ENCODE measurements at places on chromosomes 2 and 18.

- DNase-seq, result no peak
Measured at GRCh38 chr18:8215741-8216140, 393.5 kb upstream of the RAB12 start.

- peak; percentile 76 for DNase-seq
Measured at GRCh38 chr18:33755931-33756560, 178.0 kb downstream of the ASXL3 start.

DNA sequence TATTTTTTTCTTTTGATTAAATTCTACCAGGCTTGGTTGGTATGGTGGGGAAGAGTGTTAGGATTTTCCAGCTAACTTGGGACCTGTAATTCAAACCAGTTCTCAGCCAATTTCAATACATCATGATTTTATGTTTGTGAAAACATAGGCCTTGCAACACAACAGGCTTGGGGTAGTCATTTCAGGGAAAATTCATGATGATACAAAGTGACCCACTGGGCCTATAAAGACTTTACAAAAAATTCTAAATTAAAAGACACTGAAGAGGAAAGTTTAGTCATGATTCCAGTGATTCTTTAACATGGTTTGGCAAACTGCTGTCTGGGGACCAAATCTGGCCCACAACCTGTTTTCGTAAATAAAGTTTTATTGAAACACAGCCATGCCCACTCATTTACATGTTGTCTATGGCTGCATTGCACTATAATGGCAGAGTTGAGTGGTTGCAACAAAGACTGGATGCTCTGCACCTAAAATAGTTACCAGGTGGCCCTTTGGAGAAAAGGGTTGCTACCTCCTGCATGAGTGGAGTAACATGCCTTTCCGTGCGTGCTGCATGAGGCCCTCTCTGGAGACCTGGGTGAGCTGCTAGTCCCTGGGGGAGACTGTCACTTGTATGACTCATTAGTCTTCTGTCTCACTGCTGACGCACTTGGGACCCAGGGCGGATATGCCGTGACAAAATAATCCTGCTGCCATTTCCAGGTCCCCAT, 73.6 kb downstream of the NPAS2 start:
- DNase-seq, result no peak

- DNase-seq, result no peak
Measured at GRCh38 chr2:240985881-240986786, 12.3 kb upstream of the SNED1 start.

GRCh38 chr2:33320573-33320972, 155.9 kb upstream of the RASGRP3 start:
- no peak for DNase-seq

Data from NCI-H2171 treated with DMSO at 0.1 percent for 48 hours (cell line).